ENCODE measurements at places on chromosomes 5 and 9.

- DNase-seq: no peak
These were observed 57.4 kb upstream of the PTCH1 start for GRCh38 chr9:95574176-95574575.

GRCh38 chr5:151406322-151406947, 41.0 kb upstream of the SLC36A1 start:
- DNase-seq: no peak

GRCh38 chr5:76292620-76293322, 110.3 kb upstream of the IQGAP2 start:
- no peak for DNase-seq

DNA sequence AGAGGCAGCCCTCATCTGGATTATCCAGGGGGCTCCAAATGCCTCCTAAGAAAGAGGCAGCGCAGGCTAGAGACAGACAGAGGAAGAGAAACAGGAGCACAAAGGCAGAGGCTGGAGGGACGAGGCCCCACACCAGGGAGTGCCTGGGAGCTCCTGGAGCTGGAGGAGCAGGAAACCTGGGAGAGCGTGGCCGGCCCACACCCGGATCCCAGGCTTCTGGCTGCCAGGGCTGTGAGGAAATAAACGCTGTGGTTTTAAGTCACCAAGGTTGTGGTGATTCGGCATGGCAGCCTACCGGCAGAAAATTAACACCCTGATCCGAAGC, 165.5 kb downstream of the OLFM1 start:
- no peak for DNase-seq

DNA sequence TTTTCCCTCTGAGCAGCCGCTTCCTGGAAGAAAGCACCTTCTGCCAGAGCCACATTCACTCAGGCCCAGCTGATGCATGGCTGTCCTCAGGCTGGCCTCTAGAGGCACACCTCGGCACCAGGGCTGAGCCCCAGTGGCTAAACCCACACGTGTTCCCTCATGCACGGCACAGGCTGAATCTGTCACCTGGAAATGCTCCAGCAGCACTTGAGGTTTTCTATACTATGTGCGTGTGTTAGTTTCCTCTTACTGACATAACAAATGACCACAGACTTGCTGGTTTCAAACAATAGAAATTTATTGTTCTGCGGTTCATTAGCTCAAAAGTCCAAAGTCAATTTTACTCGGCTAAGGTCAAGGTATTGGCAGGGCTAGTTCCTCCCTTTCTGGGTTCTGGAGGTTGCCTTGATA, 141.4 kb downstream of the LRRC70 start:
- DNase-seq: no peak

- no peak for DNase-seq
These were observed 66.9 kb downstream of the SLC44A1 start for GRCh38 chr9:105311306-105311705.

DNA sequence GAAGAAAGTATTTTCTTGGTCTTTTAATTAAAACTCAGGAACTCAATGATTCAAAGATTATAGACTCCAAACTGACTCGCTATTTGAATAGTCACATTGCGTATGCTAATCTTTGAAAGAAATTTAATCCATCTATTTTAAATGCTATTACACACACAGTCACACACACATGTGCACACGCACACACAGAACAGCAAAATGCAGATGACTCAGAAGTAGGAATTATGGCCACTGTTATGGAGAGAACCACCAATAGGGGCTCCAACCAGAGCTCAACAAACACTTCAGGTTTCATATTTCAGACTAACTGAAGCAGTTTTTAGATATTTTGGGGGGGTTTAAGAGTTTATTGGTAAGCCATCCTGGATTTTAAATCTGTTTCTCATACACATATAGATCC, 1917.9 kb downstream of the EFNA5 start:
- DNase-seq: no peak

- no peak for DNase-seq
These were observed 170.9 kb downstream of the FGF1 start for GRCh38 chr5:142515036-142515435.

GRCh38 chr5:34676416-34676815, 20.3 kb downstream of the RAI14 start:
- no peak for DNase-seq

DNA sequence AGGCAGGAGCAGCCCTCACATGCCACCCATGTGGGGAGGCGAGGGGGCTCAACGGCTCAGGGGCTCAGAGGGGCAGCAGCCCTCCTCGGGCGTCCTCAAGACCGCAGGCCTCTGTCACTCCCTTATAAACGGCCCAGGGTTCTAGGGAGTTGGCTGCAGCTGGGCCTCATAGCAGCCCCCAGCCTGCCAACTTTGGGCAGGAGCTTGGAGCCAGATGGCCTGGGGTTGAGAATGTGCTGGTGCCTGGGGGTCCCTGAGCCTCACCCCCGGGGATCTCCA, 51.0 kb upstream of the RNU6ATAC start:
- DNase-seq: no peak

GRCh38 chr5:139262059-139262741, 31.3 kb upstream of the MATR3 start:
- DNase-seq: no peak

- no peak for DNase-seq
These were observed 26.0 kb downstream of the ZCCHC7 start for GRCh38 chr9:37146410-37146809.

GRCh38 chr5:92248518-92248917, 865.4 kb upstream of the ARRDC3 start:
- DNase-seq: no peak

DNA sequence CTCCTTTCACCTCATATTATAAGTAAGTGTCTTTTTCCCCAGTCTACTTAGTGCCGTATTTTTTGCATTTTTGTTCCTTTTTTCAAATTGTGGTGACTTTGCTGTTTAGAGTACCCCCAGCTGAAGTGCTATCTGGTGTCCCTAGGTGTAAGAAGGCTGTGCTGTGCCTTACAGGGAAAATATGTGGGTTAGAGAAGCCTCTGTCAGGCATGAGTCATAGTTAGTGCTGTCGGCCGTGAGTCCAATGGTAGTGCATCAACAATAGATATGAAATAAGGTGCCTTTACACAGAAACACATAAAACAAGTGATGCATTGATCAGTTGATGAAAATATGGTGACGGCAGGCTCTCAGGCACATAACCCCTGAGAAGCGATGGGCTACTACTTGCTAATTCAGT, 20.1 kb downstream of the SYK start:
- no peak for DNase-seq

DNA sequence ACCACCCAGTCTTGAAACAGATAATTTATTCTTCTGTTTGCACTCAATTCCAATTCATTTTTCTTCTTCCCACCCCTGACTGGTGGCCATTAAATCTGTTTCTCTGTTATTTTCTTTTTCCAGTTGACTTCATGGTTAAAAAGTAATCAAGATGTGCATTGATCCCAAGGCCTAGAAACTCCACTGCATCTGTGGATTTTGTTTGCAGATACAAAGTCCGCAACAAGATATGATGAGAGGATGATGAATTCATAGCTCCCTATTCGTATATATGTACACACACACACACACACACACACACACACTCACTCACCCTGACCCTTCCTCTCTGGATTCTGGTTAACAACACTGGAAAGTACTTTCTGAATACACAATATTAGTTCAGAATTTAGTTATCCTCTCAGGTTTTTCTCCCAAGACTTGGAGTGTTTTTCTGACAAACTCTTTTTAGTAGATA, 52.4 kb downstream of the CD180 start:
- DNase-seq: no peak

- no peak for DNase-seq
These were observed 222.0 kb upstream of the TRIM32 start for GRCh38 chr9:116464987-116465571.

- DNase-seq: no peak
These were observed 262.5 kb upstream of the TAS2R1 start for GRCh38 chr5:9892696-9893095.

GRCh38 chr9:9216934-9217333, 1395.9 kb downstream of the PTPRD start:
- no peak for DNase-seq

- DNase-seq: no peak
These were observed 644.2 kb upstream of the CDH9 start for GRCh38 chr5:27682600-27682999.

GRCh38 chr5:56656846-56657726, 158.3 kb upstream of the MAP3K1 start:
- DNase-seq: no peak

GRCh38 chr5:10831419-10831818, 70.4 kb upstream of the DAP start:
- DNase-seq: no peak

DNA sequence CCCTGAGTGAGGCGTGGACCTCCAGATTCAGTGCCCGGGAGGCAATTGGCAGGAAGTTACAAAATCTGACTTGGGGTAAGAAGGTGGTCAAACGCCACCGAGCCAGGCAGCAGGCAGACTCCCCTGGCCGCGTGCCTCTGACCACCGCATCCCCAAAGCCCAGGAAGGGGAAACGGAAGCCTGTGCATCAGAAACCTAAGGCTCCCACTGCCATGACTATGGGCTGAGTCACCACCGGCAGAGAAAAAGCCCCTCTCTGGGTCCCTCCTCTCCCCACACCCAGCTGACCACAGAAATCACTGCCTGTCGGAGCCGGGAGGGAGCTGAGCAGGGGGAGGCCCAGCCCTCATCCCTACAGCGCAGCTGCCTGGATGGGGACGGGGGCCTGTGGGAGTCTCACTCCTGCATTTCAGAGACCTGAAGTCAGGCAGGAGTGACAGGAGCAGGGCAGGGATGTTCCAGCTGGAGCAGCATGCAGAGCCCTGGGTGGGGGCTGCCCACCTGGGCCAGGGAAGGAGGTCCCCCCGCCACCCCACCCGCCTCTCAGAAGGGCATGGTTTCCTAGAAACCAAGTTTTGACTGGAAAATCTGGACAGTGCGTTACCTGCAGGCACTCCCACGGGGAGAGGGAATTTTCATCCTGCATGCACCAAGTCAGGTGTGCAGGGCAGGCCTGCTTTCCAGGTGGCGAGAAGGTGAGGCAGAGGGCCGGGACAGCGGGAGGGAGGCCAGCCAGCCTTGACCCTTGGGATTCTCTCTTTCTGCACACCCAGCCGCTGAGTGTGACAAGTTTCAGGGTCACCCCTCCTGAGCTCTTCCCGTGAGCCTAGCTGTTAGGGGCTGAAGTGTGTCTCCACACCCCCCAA, 68.2 kb downstream of the LRSAM1 start:
- no peak for DNase-seq

- no peak for DNase-seq
These were observed 20.1 kb downstream of the BTNL9 start for GRCh38 chr5:181060231-181060590.

DNA sequence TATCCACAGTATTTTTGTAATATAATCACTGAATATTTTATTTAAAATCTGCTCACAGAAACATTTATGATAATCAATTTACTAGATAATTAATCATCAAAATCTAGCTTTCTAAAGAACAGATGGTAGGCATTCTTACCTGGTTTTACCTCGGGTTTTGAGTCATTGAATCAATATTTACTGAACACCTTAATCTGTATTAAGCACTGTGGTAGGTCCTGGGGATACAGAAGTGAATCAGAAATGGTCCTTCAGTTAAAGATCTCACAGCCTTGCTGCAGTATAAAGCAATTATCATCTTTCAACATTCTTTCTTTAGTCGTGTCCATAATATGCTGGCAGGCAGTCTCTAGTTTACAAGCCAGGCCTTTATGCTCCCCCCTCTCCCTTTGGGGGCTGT, 2.0 kb upstream of the MEIKIN start:
- DNase-seq: no peak

All from activated CD8-positive, alpha-beta memory T cell treated with anti-CD3 and anti-CD28 coated beads for 1 hour (primary cell).